ENCODE measurements at places on chromosomes 6 and 20. TPM values are rescaled to one million over a fixed set of nuclear protein-coding genes. Genes with fewer than 3 reads are reported as not detected.

Gene MAS1L
- total RNA-seq = not detected

Gene TMC2
- total RNA-seq = 1.5 TPM

Gene TBC1D20
- total RNA-seq = 36.9 TPM

Gene HTR1E
- not detected for total RNA-seq

Gene CYP24A1
- total RNA-seq = not detected

Gene CLPSL1
- not detected for total RNA-seq

Gene RGS17
- total RNA-seq = 6.2 TPM

Gene NKX2-4
- total RNA-seq = not detected

Gene APOBEC2
- total RNA-seq = not detected

Gene CRISP3
- total RNA-seq = not detected

Gene GHRH
- total RNA-seq = not detected

Gene HRH3
- not detected for total RNA-seq

Gene TBXT
- total RNA-seq = not detected

Gene C20orf204
- 0.22 TPM for total RNA-seq

Gene CST2
- not detected for total RNA-seq

Gene C2
- total RNA-seq = 21.8 TPM

Gene MAK
- total RNA-seq = 0.33 TPM

Gene GGT7
- total RNA-seq = 8.7 TPM

Gene PARD6B
- 1.9 TPM for total RNA-seq

Gene ACOT13
- total RNA-seq = 11.2 TPM

Gene SIRPD
- total RNA-seq = not detected

Gene CLDN20
- total RNA-seq = not detected

Gene APCDD1L
- total RNA-seq = 0.22 TPM

Gene TDRD6
- total RNA-seq = 2.1 TPM

Gene NCOA6
- total RNA-seq = 23.2 TPM

Gene KCNQ5
- total RNA-seq = not detected

Gene CD24
- total RNA-seq = 1.5 TPM

Gene BEND3
- 0.66 TPM for total RNA-seq

Gene PRL
- total RNA-seq = not detected

Measured in subcutaneous adipose tissue (tissue), 4 donors.